ENCODE measurements at places on chromosomes 16 and 17.
A peak's percentile ranks its signal among the peaks of the same experiment; 100 is the strongest.

- no peak for DNase-seq
These were observed 12.5 kb downstream of the NOB1 start for GRCh38 chr16:69741951-69742904.

GRCh38 chr17:82856361-82856760 is 16.5 kb upstream of the ZNF750 start:
- DNase-seq, result no peak

DNA sequence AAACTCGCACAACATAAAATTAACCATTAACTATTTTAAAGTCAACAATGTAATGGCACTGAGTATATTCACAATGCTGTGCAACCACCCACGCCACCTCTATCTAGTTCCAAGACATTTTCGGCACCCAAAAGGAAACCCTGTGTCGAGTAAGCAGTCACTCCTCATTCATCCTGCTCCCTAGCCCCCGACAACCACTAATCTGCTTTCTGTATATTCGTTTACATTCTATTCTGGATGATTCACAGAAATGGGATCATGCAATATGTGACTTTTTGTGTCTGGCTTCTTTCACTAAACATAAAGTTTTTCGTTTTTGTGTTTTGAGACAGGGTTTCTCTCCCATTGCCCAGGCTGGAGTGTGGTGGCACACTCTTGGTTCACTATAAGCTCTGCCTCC is 42.2 kb upstream of the HAPSTR1 start:
- DNase-seq, result no peak

DNA sequence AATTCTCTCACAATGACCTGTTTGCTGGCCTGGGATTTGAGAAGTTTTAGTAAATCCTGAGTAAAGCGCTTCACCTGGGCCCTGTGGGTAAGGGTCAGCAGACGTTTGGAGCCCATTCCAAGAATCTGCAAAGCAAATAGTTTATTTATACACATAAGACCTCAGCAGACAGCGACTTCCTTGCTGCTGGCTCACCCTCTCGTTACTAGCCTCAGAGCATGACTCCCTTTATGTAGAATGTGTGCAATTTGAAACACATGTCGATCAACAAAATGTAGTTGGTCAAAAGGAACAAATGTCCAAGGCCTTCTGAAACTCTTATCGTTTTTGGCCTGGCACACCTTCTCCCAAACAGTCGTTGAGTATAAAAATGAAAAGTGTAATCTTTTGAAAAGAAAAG is 31.3 kb downstream of the MARF1 start:
- no peak for DNase-seq

DNA sequence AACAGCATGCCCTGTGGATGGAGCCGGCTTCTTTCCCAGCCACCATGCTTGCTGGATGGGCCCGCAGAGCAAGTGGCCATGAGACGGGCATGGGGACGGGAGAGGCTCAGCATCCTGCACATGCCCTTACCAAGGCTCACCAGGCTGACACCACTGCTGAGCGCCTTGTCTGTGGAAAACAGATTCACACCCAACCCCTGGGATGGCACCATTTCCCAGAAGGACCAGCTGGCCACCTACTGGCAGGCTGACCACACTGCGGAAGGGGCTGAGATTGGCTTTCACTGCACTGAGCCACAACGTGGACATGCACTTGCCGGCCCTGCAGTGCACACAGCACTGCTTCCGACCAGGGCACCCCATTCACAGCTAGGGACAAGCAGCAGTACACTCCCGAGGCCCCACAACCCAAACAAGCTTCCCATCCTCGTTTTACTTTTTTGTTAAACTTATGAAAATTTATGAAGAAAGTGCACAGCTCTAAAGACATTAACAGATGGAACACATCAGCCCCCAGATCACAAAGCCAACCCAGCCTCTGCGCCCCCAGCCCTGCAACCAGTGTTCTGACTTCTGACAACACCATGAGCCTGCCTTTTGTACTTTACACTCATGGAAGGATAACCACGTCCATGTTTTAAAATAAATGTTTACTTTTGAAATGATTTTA is 13.9 kb upstream of the KRTAP17-1 start:
- peak; percentile 51 for DNase-seq

DNA sequence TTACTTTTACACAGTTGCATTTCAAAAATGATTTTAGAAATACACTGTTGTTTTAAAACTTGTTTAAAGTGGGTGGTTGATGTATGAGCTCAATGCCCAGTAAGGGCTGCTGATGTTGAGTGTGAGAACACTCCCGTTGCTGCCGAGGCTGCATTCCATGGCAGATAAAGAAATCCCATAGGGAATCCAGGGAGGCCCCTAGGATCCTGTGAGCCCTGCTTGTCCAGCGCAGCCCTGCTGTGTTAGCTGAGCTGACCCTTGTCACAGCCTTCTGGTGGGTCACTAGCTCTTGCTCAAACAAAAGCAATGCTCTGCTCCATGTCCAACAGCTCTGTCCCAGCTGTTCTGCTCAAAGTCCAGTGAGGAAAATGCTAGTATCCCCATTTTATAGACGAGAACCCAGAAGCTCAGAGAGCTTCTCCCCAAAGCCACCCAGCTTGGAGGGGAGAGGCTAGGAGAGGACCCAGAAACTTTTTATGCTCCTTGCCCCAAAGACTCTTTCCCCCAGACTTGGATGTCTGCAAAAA is 18.6 kb upstream of the COL1A1 start:
- DNase-seq, result no peak

DNA sequence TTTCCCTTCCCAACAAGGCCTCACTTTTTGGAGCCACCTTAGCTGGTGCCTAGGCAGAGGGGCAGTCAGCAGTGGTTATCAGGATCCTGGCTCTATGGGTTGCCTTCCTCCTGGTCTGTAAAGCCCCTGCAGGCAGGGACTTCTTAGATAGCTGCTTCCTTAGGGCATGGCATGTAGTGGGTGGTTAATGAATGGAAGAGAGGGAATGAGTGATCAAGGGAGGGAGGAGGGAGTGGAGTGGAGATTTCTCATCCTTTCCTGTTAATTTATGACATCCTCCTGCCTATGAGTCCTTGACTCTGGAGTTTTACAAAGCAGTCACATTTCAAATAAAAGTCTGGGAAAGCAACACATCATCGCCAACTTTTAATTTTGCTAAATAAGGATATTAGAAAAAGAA is 40.7 kb downstream of the SNX20 start:
- DNase-seq, result no peak

GRCh38 chr17:46903762-46904672 is 18.9 kb upstream of the GOSR2 start:
- no peak for DNase-seq

GRCh38 chr16:64440421-64440831 is 681.4 kb downstream of the CDH11 start:
- no peak for DNase-seq

GRCh38 chr16:17147942-17148341 is 322.8 kb downstream of the XYLT1 start:
- no peak for DNase-seq

DNA sequence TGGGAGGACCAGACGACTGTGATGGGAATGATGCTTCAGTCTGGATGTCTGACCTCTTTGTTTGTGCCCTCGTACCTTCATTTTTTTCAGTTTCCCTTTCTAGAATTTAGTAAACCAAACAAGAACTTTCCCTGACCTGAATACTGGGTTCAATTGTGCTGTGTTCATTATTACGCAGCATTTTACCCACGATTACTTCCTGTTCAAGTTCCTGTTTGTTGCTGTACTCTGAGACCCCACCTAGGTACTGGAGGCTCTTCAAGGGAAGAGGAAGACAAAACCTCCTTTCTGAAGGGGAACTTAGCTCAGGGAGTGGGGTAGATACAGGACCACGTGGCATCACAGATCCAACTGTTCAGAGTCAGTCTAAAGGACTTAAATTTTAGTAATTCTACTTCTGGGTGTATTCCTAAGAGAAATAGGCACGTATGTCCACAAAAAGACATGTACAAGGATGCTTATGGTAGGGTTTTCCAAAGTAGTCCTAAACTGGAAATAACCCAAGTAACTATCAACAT is 9.2 kb upstream of the PRKCB start:
- DNase-seq, result peak; percentile 91

DNA sequence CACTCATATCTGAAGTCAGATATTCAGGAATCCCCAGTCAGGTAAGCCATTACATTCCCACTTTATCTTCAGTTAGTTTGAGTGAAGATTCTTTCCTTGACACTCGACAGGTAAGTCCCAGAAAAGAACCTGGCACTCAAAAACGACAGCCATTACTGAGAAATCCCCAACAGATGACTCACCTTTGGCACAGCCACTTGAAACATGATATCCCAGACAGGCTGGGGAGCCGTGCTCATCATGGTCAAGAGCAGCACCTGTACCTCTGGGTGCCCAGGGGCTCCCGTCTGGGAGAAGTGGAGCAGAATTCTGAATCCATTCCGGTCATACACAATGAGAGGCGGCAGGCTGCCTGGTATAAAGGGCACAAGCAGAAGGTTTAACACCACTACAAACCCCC is 16.8 kb upstream of the COG7 start:
- no peak for DNase-seq

DNA sequence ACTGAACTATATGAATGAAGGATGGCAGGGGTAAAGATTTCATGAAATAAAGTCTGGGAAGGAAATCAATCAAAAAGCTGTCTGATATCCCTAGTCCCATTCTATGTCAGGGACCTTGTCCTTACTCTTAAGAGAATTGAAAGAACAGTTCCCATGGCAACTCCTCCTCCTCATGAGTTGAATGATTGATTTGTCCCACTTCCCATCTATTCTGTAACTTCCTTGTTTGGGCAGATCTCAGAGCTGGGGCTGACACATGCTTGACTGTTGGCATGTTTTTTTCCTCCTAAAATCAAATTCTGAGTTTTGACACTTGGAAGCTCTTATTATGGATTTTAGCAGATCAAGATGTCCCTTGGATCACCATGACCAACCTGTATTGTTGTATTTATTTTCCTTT is 1138.6 kb upstream of the CDH8 start:
- DNase-seq, result no peak

- DNase-seq, result peak; percentile 51
These were observed 5.0 kb upstream of the RARA start for GRCh38 chr17:40303708-40304551.

GRCh38 chr17:56830726-56831368 is 2.9 kb downstream of the C17orf67 start:
- DNase-seq, result no peak

GRCh38 chr17:31843070-31843745 is 15.8 kb downstream of the COPRS start:
- no peak for DNase-seq

GRCh38 chr17:78272181-78272913 is 40.9 kb downstream of the TMEM235 start:
- DNase-seq, result peak; percentile 29

DNA sequence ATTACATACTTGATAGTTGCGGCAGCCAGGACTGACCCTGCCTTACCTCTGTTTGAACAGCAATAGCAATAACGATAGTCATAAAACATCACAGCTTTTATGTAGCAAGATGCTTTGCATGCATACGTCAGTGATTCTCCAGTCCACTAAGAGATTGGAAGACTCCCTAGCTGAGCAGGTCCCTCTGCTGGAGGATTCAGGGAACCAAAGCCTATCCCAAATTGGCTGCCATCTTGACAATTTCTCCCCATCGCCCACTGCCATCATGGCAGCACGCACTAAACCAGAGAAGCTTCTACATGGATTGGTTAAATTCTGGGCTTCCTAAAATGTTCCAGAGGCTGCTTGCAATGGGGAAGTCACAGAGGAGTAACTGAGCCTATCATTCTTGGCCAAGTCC is 360.6 kb upstream of the XYLT1 start:
- DNase-seq, result no peak

DNA sequence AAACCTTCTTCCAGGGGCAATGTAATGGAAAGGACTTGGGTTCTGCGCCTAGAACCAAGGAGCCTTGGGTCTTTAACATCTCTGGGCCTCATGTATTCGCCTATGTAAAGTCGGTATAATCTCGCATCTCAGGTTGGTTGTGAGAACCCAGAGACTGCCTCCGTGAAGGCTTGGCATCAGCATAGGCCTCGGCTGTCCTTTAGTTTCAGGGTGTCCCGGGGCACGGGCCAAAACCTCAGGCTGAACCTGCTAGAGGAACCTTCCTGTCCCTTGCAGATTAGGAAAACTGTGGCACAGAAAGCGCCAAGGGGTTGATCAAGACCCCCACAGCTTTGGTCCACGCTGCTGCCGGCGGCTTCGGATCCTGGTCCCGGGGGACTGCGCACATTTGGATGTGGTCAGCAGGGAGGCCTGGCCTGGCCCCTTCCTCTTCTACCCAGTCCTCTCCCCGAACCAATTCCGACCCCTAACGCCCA is 772 bp upstream of the PHAF1 start:
- no peak for DNase-seq

- DNase-seq, result no peak
These were observed 461.0 kb upstream of the C16orf82 start for GRCh38 chr16:26605626-26606271.

DNA sequence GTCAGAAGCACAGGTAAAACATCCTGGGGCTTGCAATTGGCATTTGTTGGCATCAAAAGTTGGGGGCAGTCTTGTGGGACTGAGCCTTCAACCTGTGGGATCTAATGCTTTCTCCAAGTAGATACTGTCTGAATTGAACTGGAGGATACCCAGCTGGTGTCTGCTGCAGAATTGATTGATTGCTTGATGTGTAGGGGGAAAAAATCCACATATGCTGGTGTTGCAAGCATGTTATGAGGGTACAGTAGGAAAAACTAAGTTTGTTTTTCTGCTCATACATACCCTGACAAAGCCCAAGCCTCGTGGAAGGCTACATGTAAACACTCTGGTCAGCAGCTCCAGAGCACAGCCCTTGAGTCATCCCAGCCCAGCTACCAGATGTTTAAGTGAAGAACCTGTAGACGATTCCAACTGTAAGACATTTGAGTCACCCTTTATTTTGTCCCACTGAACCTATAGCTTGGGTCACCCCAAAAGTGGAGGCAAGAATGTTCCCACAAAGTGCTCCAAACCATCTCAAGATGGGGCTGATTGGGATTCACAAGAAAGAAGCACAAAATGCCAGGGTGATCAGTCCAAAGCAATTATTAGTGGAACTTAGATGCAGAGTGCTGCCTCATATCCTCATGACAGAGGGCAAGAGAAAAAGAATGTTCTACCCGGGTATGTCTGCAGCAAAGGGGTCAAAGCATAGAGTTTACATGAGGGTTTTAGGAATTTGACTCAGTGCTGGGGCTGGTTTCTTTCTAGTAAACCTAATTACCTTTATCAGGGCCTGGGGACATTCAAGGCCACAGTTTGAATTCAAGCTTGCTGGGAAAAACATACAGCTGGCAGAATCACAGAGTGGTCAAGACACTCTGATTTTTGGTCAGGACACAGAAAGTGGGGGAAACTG is 9.6 kb upstream of the APPBP2 start:
- no peak for DNase-seq

DNA sequence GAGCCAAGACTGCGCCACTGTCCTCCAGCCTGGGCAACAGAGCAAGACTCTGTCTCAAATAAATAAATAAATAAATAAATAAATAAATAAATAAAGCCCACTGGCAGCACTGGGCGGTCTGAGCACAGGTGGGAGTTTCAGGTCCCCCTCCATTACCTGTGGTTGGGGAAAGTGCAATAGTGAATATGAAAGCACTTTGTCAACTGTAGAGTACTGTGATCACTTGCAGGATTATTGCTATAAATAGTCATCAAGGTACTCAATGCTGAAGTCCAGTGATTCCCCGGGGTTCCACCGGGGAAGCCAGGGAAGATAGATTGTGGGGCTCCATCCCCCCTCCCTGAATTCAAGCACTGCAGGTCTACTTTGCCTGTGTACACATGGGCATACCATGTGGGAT is 42.7 kb upstream of the CPNE2 start:
- DNase-seq, result no peak
